ENCODE measurements at places on chromosomes 6 and 20. TPM values are rescaled to one million over a fixed set of nuclear protein-coding genes. Genes with fewer than 3 reads are reported as not detected.

DNA sequence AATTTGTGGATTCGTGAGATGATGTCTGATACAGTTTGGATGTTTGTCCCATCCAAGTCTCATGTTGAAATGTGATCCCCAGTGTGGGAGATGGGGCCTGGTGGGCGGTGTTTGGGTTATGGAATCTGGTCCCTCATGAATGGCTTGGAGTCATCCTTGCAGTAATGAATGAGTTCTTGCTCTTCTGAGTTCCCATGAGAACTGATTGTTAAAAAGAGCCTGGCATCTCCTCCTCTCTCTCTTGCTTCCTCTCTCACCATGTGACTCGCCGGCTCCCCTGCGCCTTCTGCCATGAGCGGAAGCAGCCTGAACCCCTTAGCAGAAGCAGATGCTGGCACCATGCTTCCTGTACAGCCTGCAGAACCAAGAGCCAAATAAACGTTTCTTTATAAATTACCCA is 30.5 kb upstream of the RPP40 start:
- peaks cover 4% of the 10 kb centered on the region for H3K4me1 ChIP-seq
- H3K4me3 ChIP-seq: no peak overlapping the region
- no peak overlapping the region for H3K27ac ChIP-seq
- H3K27me3 ChIP-seq: no peaks in the 10 kb centered on the region

The DDO gene
- 3.6 TPM for total RNA-seq

The ZNF335 gene
- 20.3 TPM for total RNA-seq

DNA sequence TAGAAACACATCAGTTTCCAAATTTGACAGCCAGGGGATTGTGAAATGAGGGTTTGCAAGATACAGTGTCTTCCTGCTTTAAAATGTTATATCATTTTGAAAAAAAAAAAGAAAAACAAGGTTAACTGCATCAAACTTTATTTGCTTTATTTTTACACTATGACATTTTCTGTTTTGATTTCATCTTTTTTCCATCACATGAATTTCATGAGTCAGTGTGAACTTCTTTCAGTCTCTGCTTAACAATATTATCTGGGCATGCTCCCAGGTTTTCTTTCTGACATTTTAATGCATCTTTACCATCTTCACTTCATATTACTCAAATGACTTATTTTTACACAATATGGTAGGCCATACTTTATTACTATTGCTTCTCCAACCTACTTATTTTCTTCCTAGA is 1.9 kb downstream of the NCOA7 start:
- DNase-seq: peak; percentile 85
- peak overlapping the region; percentile 91 for H3K27ac ChIP-seq

The SYNDIG1 gene
- 3.2 TPM for total RNA-seq

DNA sequence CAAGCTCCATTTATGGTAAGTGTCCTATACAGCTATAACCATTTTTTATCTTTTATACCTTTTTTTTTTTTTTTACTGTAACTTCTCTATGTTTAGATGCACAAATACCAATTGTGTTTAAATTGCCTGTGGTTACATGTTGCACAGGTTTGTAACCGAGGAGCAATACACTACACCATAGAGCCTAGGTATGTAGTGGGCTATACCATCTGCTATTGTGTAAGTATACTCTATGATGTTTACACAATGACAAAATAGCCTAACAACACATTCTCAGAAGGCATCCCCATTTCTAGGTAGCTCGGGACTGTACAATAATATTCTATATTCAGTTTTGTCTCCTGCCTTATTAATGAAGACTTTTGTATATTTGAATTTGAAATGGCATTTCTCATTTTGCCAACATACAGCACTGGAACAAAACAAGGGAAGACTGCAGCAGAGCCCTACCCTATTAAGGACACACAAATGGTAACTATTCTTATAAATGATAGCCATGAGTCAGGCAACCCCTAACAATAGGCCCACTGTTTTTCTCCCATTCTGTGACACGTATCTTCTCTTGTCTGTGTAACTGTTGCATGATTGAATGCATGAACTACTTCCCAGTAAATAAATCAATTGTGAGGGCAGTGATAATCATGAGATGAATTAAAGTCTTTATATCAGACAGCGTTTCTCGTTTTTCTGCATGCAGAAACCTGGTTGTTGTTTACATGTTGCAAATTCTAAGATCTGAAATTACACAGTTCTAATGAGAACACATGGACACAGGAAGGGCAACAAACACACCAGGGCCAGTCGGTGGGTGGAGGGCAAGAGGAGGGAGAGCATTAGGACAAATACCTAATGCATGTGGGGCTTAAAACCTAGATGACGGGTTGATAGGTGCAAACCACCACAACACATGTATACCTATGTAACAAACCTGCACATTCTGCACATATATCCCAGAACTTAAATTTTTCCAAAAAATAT is 173.9 kb downstream of the EPM2A start:
- no peak overlapping the region for H3K4me3 ChIP-seq
- no peaks in the 10 kb centered on the region for H3K27me3 ChIP-seq
- H3K4me1 ChIP-seq: no peaks in the 10 kb centered on the region
- no peak for DNase-seq
- no peak overlapping the region for H3K27ac ChIP-seq

DNA sequence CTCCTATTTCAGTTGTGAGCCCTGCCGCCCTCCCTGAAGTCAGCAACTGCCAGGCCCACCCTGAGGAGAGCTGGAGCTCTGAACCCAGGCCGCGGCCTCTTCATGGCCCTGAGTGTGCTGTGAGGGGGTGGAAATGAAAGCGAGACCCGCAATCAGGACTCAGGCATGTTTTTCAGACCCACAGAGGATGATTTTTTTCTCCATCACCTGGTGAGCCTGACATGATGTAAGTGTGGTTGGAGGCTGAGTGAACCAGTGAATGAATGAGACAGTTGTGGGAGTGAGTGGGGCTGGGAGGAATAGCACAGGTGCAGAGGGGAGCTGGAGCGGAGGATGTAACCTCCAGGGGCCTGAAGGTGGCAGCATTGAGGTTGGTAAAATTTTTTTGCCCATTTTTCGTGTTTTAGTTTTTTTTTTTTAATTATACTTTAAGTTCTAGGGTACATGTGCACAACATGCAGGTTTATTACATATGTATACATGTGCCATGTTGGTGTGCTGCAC is 18.3 kb downstream of the RAET1L start:
- H3K4me3 ChIP-seq: no peak overlapping the region
- H3K36me3 ChIP-seq: no peaks in the 10 kb centered on the region
- peaks cover 5% of the 10 kb centered on the region for H3K4me1 ChIP-seq
- no peak for DNase-seq
- H3K27ac ChIP-seq: no peak overlapping the region

GRCh38 chr6:139640448-139640847 is 266.0 kb upstream of the CITED2 start:
- H3K36me3 ChIP-seq: no peaks in the 10 kb centered on the region
- H3K4me1 ChIP-seq: no peaks in the 10 kb centered on the region
- no peaks in the 10 kb centered on the region for H3K27me3 ChIP-seq
- no peak overlapping the region for H3K27ac ChIP-seq

Data from osteoblast (primary cell).